ENCODE measurements at places on chromosomes 2 and 18.

DNA sequence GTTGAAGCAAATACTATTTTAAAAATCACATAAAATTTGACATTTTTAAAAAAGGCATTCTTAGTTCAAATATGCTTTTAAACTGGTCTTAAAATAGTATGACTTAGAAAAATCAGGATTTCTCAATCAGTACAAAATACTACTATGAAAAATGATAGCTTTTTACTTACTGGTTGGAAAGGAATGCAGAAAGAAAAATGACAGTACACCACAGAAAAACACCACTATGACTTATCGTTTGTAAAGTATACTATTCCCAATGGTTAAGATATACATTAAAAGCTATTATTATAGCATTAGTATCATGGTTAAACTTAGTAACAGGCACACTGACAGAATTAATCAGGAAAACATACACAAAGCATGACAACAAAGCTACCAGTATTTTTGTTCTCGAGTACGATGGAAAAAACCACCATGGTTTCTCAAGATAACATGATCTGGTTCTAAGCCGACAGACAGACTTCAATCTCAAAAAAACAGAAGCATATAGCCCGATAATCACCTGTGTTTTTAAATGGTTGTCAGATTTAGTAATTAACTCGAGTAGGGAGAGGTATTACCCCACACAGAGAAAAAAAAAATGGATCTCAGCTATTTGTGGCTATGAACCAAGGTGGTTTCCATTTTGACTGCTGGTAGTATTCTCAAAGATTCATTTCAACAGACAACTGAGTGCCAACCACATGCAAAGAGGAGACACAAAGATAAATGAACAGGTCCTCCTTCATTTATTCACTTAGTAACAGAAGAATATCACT is 39.1 kb downstream of the CUL3 start:
- no peak overlapping the region for H3K27ac ChIP-seq
- H3K4me1 ChIP-seq, result no peaks in the 10 kb centered on the region
- H3K4me3 ChIP-seq, result no peak overlapping the region
- H3K27me3 ChIP-seq, result no peaks in the 10 kb centered on the region
- DNase-seq, result no peak
- H3K36me3 ChIP-seq, result peaks cover 4% of the 10 kb centered on the region

GRCh38 chr2:115389024-115389423 is 946.6 kb downstream of the DPP10 start:
- no peak overlapping the region for H3K4me3 ChIP-seq
- no peaks in the 10 kb centered on the region for H3K27me3 ChIP-seq
- no peaks in the 10 kb centered on the region for H3K36me3 ChIP-seq
- H3K27ac ChIP-seq, result no peak overlapping the region
- DNase-seq, result no peak
- no peaks in the 10 kb centered on the region for H3K4me1 ChIP-seq

DNA sequence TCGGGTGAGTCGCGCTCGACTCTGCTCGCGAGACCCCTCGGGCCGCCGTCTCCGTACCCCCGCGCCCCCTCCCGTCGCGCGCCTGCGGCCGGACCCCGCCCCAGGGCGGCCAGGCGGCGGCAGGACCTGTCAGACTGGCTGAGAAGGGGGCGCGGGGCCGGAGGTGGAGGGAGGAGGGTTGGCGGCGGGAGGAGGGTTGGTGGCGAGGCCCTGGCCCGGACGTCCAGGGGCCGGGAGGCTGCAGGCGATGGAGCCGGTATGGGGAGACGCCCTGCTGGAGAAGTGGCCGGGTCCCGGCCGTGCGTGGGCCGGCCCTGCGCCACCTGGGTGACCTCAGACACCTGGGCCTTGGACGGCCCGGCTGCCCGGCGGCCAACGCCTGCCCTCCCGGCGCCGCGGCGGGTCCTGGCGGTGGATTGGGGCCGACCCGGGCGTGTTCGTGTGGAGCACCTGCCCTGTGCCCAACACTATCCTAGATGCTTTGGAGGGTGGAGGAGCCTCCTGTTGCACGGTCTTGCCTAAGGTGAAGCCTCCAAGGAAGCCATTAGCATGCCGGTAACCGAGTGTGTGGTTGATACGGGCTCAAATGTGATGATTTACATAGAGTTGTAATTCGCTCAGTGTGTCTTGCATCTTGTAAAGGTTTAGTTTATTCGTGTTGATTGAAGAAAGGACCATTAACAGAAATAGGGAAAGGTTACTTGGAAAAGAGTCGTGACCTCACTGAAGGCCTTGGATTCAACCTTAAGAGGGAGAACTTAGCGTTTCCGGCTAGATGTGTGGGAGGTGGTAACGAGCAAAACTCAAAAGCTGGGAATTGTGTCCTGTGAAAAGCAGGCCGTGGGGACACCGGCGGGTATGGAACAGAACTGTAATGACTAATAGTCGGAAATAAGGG is 550 bp downstream of the MYL12B start:
- DNase-seq, result no peak
- no peaks in the 10 kb centered on the region for H3K27me3 ChIP-seq

DNA sequence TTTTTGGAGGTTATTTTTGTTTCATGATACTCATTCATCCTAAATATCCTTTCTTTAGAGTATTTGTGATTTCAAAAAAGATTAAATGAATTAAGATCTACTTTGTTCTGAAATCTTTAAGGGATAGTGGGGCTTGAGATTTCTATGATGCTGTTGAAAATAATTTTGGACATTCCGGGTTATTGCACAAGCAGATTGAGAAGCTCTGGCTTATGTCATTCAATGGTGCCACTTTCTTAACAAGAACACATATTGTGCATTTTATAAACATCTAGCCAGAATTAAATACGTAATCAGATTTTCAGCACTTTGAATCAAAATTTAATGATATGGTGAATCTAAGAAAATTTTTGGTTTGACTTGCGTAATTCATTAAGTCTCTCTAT is 207.7 kb upstream of the COL3A1 start:
- no peaks in the 10 kb centered on the region for H3K27me3 ChIP-seq
- no peaks in the 10 kb centered on the region for H3K4me1 ChIP-seq
- DNase-seq, result no peak
- no peaks in the 10 kb centered on the region for H3K36me3 ChIP-seq

- peak overlapping the region; percentile 57 for H3K27ac ChIP-seq
- H3K36me3 ChIP-seq, result no peaks in the 10 kb centered on the region
- no peaks in the 10 kb centered on the region for H3K27me3 ChIP-seq
Measured at GRCh38 chr2:62452701-62453454, 53.1 kb downstream of the TMEM17 start.

- H3K36me3 ChIP-seq, result no peaks in the 10 kb centered on the region
- no peaks in the 10 kb centered on the region for H3K27me3 ChIP-seq
- H3K4me3 ChIP-seq, result no peak overlapping the region
- H3K4me1 ChIP-seq, result peaks cover 18% of the 10 kb centered on the region
- no peak for DNase-seq
Measured at GRCh38 chr2:31282634-31283033, 48.7 kb downstream of the EHD3 start.

DNA sequence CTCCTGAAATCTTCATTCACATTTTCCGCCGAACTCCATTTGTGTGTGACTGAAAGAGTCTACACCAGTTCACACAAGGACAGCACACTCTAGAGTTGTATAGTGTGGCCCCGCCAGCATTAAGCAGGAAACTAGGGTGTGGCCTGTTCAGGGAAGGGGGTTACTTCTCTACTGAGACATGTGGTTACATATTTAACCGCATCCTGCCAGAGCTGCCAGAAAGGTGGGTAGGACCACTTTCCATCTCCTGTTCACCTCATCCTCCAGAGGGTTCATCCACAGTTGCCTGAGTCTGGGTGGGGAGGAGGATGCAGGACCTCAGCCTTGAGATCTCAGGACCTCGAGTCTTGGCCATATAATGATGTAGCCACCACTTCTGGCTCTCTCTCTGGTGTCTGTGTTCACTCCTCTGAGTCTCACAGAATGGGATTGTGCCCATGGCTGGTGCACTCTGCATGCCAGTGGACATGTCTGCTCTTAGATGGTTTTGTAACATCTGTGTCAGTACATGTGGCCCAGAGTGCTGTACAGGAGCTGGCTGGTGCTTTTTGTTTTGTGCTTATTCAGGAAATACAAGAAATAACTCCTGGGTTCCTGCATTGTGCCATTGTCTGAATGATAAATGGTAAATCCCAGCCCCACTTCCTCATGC is 7.7 kb upstream of the SP140L start:
- no peak overlapping the region for H3K4me3 ChIP-seq
- no peak overlapping the region for H3K27ac ChIP-seq
- no peaks in the 10 kb centered on the region for H3K36me3 ChIP-seq
- H3K4me1 ChIP-seq, result no peaks in the 10 kb centered on the region
- no peaks in the 10 kb centered on the region for H3K27me3 ChIP-seq
- no peak for DNase-seq

GRCh38 chr2:127398239-127398590 is 10.4 kb upstream of the MAP3K2 start:
- H3K27me3 ChIP-seq, result no peaks in the 10 kb centered on the region
- H3K4me3 ChIP-seq, result peak overlapping the region; percentile 16
- H3K27ac ChIP-seq, result no peak overlapping the region
- DNase-seq, result no peak

GRCh38 chr18:23201741-23202140 is 66.5 kb downstream of the CABLES1 start:
- H3K4me3 ChIP-seq, result no peak overlapping the region
- DNase-seq, result no peak
- no peak overlapping the region for H3K27ac ChIP-seq
- no peaks in the 10 kb centered on the region for H3K36me3 ChIP-seq
- H3K4me1 ChIP-seq, result no peaks in the 10 kb centered on the region

DNA sequence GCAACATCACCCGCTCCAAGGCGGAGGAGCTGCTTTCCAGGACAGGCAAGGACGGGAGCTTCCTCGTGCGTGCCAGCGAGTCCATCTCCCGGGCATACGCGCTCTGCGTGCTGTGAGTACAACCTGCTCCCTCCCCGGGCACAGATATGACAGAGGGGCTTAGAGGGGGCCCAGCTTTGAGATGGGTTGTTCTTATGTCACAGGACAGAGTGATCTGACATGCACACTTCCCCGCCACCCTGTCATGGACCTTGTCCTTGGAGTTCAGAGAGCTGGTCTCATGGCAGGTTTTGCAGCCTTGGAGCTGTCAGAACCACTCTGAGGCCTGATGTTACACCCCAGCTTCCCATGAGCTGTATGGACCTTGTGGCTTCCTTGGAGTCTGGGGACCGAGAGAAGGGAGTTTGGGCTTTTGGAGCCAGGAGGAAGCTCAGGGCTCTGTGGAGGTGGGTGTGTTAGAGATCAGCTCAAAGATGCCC is 398 bp downstream of the INPP5D start:
- H3K27me3 ChIP-seq, result no peaks in the 10 kb centered on the region
- DNase-seq, result no peak
- H3K36me3 ChIP-seq, result no peaks in the 10 kb centered on the region
- no peak overlapping the region for H3K4me3 ChIP-seq
- no peaks in the 10 kb centered on the region for H3K4me1 ChIP-seq
- no peak overlapping the region for H3K27ac ChIP-seq

DNA sequence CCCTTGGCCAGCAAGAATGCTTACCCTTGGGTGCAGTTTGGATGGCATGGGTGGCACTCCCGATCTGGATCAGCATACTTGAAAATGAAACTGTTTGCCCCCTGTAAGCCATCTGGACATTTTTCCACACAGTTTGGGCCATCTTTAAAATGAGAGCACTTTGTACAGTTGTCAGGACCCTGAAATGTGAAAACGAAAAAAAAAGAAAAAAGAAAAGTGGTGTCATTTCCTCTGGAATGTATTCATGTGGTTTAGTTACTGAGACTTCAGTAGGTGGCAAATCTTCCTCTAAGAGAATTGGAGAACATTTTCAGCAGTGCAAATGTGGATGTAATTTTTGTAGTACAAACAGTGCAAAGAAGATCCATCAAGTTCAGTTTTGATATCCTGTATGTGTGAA is 873.3 kb downstream of the ERBB4 start:
- DNase-seq, result no peak
- no peaks in the 10 kb centered on the region for H3K4me1 ChIP-seq
- no peaks in the 10 kb centered on the region for H3K36me3 ChIP-seq
- H3K4me3 ChIP-seq, result no peak overlapping the region
- H3K27me3 ChIP-seq, result no peaks in the 10 kb centered on the region

DNA sequence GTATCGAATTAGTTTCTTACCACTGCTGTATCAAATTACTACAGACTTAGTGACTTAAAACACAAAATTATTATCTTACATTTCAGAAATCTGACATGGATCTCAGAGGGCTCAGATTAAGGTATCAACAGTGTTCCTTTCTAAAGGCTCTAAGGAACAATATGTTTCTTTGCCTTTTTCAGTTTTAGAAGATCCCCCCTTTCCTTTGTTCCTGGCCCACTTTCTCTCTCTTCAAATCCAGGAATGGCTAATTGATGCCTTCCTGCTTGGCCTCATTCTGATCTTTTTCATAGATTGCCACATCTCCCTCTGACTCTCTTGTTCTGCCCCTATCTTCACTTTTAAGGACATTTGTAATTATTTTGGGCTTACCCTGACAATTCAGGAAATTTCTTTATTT is 65.7 kb downstream of the LRP1B start:
- no peaks in the 10 kb centered on the region for H3K27me3 ChIP-seq
- no peak overlapping the region for H3K27ac ChIP-seq
- H3K4me3 ChIP-seq, result no peak overlapping the region
- H3K4me1 ChIP-seq, result no peaks in the 10 kb centered on the region

DNA sequence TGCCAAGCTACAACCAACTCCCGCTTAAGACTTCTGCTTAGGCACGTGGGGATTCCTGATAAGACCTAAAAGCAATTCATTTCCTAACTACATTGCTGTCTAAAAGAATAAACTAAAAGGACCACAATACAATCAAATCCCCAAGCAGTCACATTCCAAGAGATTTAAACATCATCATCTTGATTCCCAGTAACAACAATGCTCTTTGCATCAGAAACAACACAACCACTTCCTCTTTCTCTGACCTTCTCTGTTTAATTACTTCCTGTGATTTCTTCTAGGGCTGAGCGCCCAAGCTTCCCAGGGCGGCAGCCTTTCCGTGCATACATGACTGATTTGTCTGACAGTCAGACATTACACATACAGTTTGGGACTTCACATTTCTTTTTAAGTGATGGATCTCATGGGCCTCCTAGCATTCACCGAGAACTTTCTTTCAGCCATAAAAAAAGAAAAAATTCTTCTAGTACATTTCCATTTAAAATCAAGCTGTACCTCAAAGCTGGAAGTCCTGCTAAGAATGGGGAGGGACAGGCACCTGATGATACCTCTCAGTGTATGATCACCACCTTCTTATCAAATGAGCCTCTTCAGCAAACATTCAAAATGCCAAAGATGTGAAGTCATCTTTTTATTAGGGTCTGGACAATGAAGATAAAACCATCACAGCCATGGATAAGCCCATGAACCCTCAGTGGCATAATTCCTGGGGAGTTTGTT is 11.5 kb downstream of the SPRED2 start:
- peaks cover 2% of the 10 kb centered on the region for H3K36me3 ChIP-seq
- peaks cover 31% of the 10 kb centered on the region for H3K4me1 ChIP-seq
- H3K4me3 ChIP-seq, result no peak overlapping the region
- H3K27me3 ChIP-seq, result no peaks in the 10 kb centered on the region
- H3K27ac ChIP-seq, result peak overlapping the region; percentile 41

- no peak overlapping the region for H3K27ac ChIP-seq
- H3K27me3 ChIP-seq, result no peaks in the 10 kb centered on the region
- peaks cover 7% of the 10 kb centered on the region for H3K4me1 ChIP-seq
- DNase-seq, result no peak
- no peaks in the 10 kb centered on the region for H3K36me3 ChIP-seq
- H3K4me3 ChIP-seq, result no peak overlapping the region
Measured at GRCh38 chr2:109689182-109689930, 75.2 kb downstream of the SOWAHC start.

GRCh38 chr2:67515056-67515455 is 117.9 kb downstream of the ETAA1 start:
- H3K4me3 ChIP-seq, result no peak overlapping the region
- no peaks in the 10 kb centered on the region for H3K36me3 ChIP-seq
- no peak for DNase-seq
- H3K27me3 ChIP-seq, result no peaks in the 10 kb centered on the region
- peaks cover 13% of the 10 kb centered on the region for H3K4me1 ChIP-seq
